Stimulated activated CD8-positive, alpha-beta memory T cell treated with anti-CD3 and anti-CD28 coated beads, Interleukin-7, amount 100 ng/mL, for 1 hour (primary cell): ENCODE measurements at places on chromosomes 2 and 18.

DNA sequence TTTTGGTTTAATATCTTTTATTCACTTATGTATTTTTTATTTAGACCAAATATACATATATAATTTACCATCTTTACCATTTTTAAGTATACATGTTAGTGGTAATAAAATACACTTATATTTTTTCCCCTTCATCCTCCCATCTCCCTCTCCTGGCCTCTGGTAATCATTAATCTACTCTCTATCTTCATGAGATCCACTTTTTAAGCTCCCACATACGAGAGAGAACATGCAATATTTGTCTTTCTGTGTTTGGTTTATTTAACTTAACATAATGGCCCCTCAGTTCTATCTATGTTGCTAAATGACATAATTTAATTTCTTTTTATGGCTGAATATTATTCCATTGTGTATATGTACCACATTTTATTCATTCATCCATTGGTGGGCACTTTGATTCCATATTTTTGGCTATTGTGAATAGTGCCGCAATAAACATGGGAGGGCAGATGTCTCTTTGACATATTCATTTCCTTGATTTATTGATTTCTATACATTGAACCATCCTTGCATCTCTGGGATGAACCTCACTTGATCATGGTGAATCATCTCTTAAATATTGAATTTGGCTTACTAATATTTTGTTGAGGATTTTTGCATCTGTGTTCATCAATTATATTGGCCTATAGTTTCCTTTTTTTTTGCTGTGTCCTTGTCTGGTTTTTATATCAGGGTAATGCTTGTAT is 41.5 kb upstream of the MEP1B start:
- DNase-seq, result no peak

DNA sequence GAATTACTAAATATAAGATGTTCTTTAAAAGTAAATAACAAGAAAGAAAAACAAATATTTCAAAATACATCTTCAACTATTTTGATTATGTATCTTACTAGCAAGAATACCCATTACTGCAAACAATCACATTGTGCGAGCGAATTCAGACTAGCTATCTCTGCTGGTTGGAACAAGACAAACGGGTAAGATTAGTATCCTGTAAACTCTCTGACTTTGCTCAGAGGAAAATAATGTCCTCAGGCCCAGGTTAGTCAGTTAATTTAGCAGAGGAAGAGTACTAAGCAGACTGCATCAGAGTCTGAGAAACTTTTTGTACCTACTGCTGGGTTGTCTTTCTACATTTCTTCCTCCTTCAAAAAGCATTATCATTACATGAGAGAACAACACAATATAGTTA is 50.4 kb upstream of the MCM6 start:
- DNase-seq, result no peak

- no peak for DNase-seq
These were observed 10.2 kb upstream of the ARHGAP28 start for GRCh38 chr18:6719098-6719846.

GRCh38 chr18:2906704-2907549 is 60.1 kb downstream of the EMILIN2 start:
- no peak for DNase-seq

DNA sequence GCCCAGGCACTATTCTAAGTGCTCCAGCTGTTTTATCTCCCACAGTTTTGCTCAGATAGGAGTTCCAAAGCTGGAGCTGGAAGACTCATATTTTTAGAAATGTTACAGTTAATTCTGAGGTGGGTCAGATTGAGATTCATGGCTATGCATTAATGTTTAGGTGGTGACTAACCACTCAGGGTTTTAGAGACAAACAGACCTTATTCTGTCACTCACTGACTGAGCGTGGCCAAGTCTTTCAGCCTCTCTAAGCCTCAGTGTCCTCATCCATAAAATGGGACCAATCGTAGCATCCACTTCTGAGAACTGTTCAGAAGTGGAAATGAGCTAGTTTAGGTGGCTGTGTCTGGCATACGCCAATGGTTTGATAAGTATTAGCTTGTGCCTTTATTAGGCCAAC is 4.3 kb upstream of the CASP8 start:
- DNase-seq, result no peak

DNA sequence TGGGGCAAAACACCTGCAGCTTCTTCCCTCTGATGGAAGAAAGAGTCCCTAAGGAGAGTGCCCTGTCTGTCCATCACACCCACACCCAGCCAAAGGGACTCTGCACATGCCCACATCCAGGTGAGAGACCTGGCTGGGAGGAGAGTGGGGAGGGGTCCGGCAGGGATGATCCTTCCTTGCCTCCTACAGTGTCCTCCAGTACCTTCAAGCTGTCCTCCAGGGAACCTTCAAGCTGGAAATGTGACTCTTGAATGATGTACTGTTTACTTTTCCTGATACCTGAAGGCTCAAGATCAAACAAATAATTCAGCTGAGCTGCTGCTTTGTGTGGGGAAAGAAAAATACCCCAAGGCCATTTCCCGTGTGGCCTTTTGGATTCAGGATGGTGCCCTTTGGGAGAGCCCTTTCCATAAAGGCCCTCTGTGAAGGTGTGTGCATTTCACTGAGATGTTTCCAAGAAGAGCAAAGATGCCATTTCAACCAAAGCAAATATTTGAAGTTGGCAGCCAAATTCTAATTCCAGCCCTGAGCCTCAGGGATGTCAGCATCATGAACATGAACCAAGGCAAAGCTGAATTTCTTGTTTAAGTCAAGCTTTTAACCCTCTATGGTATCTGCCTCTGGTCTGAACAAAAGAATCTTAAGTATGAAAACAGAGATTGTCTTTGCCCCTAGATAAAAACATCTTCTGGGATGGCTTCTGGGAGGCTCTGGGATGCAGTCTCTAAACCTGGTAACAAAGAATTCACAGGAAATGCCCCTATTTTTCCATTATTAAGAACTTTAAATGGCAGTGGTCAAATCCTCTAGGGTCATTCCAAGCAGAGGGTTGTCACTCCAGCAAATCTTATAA is 11.1 kb downstream of the EVA1A start:
- no peak for DNase-seq

DNA sequence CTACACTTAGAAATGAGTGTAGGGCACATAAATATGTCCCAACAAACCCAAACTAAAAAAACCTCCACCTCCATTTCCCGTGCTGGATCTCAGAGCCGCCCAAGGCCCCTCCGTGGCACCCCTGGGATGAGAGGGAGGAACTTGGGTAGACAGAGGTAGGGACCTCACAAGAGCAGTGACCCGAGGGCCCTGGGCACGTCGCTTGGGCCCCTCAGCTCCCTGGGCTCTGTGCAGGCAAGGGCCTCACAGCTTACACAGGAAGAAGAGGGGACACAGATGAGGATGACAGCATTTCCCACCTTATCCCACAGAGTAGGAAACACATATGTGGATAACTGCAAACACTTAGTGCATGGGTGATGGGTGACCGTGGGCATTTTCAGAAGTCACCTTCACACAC is 93.9 kb upstream of the TPO start:
- DNase-seq, result no peak

DNA sequence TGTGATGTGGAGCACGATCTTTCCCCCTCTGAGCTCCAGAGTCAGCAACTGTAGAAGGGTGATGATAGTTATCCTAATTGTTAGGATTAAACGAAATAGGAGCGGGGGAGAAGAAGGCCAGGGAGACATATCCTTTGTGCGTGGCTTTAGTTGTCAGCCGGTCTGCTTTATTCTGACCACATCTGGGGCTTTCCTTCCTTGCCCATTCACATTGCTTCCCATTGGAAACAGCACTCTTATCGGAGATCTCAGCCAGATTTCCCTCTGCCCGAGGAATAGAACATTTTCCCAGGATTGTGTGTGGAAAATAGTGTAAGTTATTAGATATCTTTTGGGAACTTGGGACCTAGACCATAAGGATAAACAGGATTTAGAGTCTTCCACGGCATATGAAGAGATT is 1.5 kb downstream of the RALB start:
- DNase-seq, result no peak

DNA sequence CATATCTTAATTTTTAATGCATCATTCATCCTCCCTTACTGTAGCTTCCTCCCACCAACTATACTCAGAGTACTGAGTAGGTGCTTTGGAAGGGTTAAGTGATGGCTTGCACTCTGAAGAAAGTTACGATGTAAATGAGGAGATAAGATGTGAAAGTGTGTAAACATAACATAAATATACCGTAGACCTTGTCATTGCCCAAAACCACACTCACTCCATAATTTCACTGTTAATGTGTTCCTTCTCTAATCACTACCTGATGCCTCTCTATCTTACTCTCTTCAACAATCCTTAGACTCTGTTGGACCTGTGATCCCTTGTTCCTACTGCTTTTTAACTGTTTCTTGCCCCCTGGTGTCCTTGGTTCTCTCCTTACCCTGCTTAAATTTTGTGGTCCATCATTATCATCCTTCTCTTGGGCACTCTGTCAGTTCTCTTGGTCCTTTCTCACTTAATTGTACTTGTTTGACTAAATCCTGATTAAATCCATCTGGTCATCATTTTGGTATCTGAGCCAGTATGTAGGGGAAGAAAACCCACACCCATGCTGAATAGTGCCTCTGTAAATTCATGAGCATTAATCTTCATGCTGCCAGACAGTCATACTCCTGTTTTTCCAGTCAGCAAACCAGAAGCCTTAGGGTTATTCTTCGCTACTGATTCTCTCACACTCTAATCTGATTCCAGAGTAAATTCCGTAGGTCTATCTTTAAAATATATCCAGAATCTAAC is 45.0 kb downstream of the PMS1 start:
- no peak for DNase-seq

DNA sequence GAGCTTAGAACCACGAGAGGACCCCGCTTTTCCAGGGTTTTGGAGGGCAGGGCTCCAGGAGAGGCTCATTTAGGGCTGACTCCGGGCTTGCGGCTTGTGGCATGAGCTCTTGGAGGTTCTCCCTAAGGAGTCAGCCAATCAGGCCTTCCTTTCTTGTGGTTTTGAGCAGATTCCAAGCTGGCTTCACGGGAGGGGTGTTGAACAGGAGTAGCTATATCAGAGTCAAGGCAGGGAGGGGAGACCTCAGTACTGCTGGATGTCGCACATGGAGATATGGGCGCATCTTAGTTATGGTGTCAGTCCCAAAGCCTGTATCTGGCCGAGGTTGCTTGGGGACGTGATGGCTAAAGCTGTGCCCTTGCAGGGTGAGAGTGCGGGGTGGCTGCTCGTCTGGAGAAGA is 98.6 kb downstream of the AGAP1 start:
- no peak for DNase-seq

GRCh38 chr2:147646818-147647468 is 197.9 kb upstream of the ACVR2A start:
- DNase-seq, result no peak

- no peak for DNase-seq
These were observed 22.3 kb downstream of the IL1RN start for GRCh38 chr2:113149553-113150257.

- DNase-seq, result no peak
These were observed 54.0 kb downstream of the GATA6 start for GRCh38 chr18:22223254-22223964.

DNA sequence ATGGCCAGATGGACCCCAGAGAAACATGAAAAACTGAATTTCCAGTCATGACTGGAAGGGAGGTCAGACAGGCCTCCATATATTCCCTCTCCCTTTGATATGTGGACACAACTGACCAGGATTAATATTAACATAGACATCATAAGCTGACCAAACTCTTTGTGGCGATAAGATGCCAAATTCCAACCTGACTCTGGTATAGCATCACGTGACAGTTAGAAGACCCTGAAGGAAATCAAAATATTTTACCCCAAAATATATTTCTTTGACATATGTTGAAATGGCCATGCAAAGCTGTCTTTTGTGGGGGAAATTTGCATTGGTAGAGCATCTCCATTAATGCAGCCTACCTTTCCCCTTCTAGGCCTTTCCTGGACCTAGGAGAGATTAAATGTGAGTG is 36.7 kb downstream of the ST6GAL2 start:
- no peak for DNase-seq

DNA sequence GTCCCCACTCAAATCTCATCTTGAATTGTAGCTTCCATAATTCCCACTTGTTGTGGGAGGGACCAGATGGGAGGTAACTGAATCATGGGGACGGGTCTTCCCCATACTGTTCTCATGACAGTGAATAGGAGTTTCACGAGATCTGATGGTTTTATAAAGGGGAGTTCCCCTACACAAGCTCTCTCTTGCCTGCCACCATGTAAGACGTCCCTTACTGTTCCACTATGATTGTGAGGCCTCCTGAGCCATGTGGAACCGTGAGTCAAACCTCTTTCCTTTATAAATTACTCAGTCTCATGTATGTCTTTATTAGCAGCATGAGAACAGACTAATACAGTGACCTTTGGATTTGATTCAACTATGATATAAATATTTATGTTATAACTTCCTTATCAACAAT is 78.0 kb downstream of the CYRIA start:
- no peak for DNase-seq

GRCh38 chr2:148523315-148523714 is 121.2 kb upstream of the EPC2 start:
- DNase-seq, result no peak

DNA sequence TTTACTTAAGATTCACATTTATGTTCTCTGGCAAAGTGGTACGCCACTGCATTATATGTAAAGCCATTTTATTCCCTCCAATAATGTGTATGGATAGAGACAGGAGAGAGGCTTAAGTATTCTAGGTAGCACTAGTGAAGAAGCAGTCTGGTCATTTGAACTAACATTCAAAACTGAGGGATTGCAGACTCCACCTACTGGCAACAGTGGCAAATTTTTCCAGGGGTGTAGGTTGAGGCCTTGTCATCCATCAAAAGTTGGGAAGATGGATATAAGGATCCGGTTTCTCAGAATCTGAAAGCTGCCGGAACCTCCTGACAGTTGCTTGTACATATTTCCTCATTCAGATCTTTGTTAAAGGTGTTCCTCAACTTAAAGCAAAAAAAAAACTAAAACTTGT is 465.5 kb upstream of the FSHR start:
- DNase-seq, result no peak

GRCh38 chr2:75088791-75089190 is 110.5 kb downstream of the TACR1 start:
- DNase-seq, result no peak

GRCh38 chr18:26008096-26008495 is 82.3 kb downstream of the SS18 start:
- no peak for DNase-seq

DNA sequence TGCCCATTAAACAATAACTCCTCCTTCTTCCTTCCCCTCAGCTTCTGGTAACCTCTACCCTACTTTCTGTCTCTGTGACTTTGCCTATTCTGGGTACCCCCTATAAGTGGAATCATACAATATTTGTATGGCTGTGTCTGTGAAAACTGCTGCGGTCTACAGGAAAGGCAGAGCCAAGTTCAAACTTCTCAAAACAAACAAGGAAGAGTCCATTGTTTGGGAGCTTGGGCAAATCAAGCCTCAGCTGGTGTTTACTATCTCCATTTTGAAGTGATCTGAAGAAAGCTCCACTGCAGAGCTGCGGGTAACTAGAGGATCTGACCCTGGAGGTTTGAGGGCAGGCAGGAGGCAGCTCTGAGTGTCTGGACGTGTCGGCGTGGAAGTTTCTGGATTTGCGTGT is 48.6 kb upstream of the DAPL1 start:
- DNase-seq, result no peak

DNA sequence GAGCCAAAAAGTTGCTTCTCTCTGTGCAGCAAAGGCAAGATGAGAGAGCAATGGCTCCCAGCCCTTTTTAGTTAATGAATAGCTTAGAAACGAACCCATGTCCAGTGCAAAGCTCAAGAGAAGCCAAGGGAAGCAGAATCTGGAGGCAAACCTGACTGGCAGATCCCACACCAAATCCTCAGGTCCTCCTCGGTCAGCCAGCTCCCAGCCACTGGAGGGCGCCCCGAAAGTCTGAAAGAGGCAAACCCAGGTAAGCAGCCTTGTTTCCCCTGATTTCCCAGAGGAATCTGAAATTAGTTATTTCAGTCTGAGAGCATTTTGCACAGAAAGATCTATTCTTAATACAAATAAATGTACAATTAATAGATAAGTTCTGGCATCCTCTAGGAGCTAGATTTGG is 71.3 kb upstream of the PID1 start:
- no peak for DNase-seq
